Vagina (tissue), 2 donors: ENCODE measurements at places on chromosomes 3 and 15. TPM values are rescaled to one million over a fixed set of nuclear protein-coding genes. Genes with fewer than 3 reads are reported as not detected.

DNA sequence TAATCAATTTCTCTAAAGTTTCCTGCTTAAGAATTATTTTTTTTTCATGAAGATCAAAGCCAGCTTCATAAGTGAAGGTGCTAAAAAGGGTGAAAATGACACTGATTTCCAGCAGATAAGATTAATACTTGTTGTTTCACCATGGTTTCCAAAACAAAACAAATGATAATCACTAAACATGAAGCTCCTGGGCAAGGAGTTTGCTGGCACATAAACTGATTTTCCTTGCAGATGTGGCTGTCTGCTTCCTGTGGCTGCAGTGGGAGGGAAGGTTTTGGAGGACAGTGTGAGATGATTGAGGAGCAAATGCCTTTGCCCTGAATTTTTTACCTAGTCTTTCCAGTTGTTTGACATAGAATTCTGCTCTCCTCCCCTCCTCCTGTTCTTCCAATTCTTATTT lies 228.8 kb downstream of the DIPK2A start:
- H3K27ac ChIP-seq, result no peak overlapping the region
- no peaks in the 10 kb centered on the region for H3K4me1 ChIP-seq
- no peaks in the 10 kb centered on the region for H3K27me3 ChIP-seq
- H3K4me3 ChIP-seq, result no peak overlapping the region

The THAP10 gene
- 2.7 TPM for total RNA-seq

GRCh38 chr15:50542887-50543210 lies 3.6 kb downstream of the USP50 start:
- no peaks in the 10 kb centered on the region for H3K36me3 ChIP-seq
- no peak overlapping the region for H3K27ac ChIP-seq
- DNase-seq, result no peak
- H3K27me3 ChIP-seq, result no peaks in the 10 kb centered on the region

DNA sequence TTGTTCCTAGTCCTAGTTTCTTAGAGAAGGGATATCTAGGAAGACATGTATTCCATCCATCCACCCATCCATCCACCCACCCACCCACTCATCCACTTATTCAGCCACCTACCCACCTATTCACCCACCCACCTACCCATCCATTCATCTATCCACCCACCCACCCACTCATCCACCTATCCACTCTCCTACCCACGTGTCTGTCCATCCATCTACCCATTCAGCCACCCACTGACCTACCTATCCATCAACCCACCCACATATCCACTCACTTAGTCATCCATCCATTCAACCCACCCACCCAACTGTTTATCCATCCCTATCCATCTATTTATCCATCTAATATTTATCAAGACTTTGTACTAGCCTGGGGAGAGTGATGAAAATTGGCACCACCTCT lies 120.5 kb downstream of the FBLN2 start:
- no peak for DNase-seq
- H3K4me1 ChIP-seq, result no peaks in the 10 kb centered on the region
- no peak overlapping the region for H3K27ac ChIP-seq
- H3K27me3 ChIP-seq, result no peaks in the 10 kb centered on the region
- no peak overlapping the region for H3K4me3 ChIP-seq
- no peaks in the 10 kb centered on the region for H3K36me3 ChIP-seq

DNA sequence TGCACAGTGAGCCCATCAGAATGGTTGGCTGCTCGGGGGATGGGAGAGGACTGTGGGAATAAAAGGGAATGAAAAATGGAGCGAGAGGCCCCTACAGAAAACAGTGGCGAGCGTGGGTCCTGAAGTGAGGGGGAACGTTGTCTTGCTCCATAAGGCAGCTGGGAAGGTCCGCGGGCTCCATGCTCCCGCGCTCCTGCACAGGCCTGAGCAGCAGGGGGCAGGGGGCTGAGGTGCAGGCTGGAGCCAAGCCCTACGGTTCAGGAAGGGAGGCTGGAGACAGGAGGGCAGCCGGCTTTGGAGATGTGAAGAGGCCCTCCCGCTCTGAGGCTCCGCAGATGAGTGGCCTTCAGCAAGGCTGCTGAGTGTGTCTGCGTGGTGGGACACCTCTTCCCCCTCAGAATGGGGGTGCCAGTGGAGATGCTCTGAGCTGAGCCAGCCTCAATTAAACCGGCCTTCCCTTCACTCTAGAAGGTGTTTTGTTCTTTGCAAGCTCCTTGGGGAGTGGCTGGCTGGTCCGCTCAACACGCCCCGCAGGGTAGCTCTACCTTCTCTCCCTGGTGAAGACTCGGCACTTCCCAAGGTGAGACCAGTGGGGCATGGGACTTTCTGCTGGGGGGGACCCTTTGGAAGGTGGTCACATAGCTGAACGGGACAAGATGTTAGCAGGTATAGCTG lies 208.0 kb downstream of the XXYLT1 start:
- DNase-seq, result no peak
- no peak overlapping the region for H3K4me3 ChIP-seq
- no peaks in the 10 kb centered on the region for H3K27me3 ChIP-seq
- H3K4me1 ChIP-seq, result no peaks in the 10 kb centered on the region

DNA sequence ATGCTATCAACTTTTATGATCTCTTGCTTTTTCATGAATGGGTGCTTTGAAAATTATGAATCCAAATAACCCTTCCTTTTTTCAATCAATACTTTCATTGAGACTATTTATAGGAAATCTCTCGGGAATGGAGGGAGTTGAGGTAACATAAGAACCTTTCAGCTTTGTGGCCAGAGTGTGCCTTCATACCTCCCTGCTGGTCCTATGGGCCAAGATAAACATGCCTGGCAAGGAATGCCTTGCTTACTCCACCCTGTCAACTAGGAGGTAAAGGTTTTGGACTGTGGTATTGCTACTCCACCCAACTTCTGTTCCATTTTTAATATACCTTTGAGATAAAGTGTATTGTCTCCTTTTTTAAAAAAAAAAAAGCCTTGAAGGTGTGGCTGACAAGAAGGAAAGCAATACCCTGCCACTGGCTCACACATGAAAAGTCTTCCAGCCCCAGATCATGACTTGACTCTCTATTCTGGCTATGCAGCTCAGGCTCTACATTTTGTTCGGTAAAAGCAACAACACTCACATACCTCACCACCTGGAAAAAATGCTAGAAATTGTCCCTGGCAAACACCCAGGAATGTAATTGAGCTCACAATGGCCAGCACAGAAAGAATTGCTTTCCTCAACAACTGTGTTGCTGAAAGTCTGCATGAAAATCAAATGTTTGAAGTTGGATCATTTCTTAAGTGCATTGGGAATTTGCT lies 35.8 kb downstream of the COL8A1 start:
- no peak overlapping the region for H3K27ac ChIP-seq
- H3K4me3 ChIP-seq, result no peak overlapping the region
- no peaks in the 10 kb centered on the region for H3K36me3 ChIP-seq
- no peaks in the 10 kb centered on the region for H3K4me1 ChIP-seq
- no peaks in the 10 kb centered on the region for H3K27me3 ChIP-seq
- DNase-seq, result no peak

- H3K36me3 ChIP-seq, result no peaks in the 10 kb centered on the region
- DNase-seq, result no peak
- no peaks in the 10 kb centered on the region for H3K27me3 ChIP-seq
- peak overlapping the region; percentile 89 for H3K4me3 ChIP-seq
- H3K4me1 ChIP-seq, result peaks cover 60% of the 10 kb centered on the region
These were observed 279.3 kb upstream of the LRRFIP2 start for GRCh38 chr3:37453393-37454389.

GRCh38 chr15:74733269-74733668 lies 7.9 kb upstream of the CYP1A1 start:
- no peak for DNase-seq
- no peaks in the 10 kb centered on the region for H3K36me3 ChIP-seq
- no peaks in the 10 kb centered on the region for H3K4me1 ChIP-seq
- no peaks in the 10 kb centered on the region for H3K27me3 ChIP-seq
- H3K4me3 ChIP-seq, result no peak overlapping the region
